ENCODE measurements at places on chromosomes 4 and X. TPM values are rescaled to one million over a fixed set of nuclear protein-coding genes. Genes with fewer than 3 reads are reported as not detected.

AR gene
- 16.0 TPM for total RNA-seq

NXF2B gene
- total RNA-seq = not detected

DDX53 gene
- not detected for total RNA-seq

CYSLTR1 gene
- 0.29 TPM for total RNA-seq

FABP2 gene
- not detected for total RNA-seq

PCDH19 gene
- total RNA-seq = under 0.01 TPM

ARMCX4 gene
- total RNA-seq = 6.5 TPM

FAM53A gene
- total RNA-seq = 2.3 TPM

TNMD gene
- total RNA-seq = not detected

ADH1A gene
- not detected for total RNA-seq

MND1 gene
- total RNA-seq = 2.2 TPM

POU3F4 gene
- total RNA-seq = not detected

ANK2 gene
- total RNA-seq = 104 TPM

MAGEA9 gene
- not detected for total RNA-seq

SPANXN3 gene
- total RNA-seq = not detected

CENPE gene
- 1.7 TPM for total RNA-seq

SRPX2 gene
- total RNA-seq = 37.7 TPM

IDH3G gene
- 62.4 TPM for total RNA-seq

FAM241A gene
- total RNA-seq = 0.83 TPM

GLRA3 gene
- not detected for total RNA-seq

SRPK3 gene
- total RNA-seq = 0.58 TPM

TCEAL6 gene
- not detected for total RNA-seq

SLC10A6 gene
- total RNA-seq = 0.33 TPM

TLR7 gene
- total RNA-seq = not detected

TMEM35A gene
- 37.9 TPM for total RNA-seq

DCAF4L1 gene
- under 0.01 TPM for total RNA-seq

CYLC1 gene
- total RNA-seq = not detected

SLC35A2 gene
- total RNA-seq = 13.2 TPM

AKAP14 gene
- total RNA-seq = not detected

FRMPD3 gene
- under 0.01 TPM for total RNA-seq

PTPN13 gene
- 68.5 TPM for total RNA-seq

FIP1L1 gene
- 88.3 TPM for total RNA-seq

TBC1D8B gene
- 23.7 TPM for total RNA-seq

MUC7 gene
- not detected for total RNA-seq

TSPAN5 gene
- 109 TPM for total RNA-seq

DMRTC1B gene
- total RNA-seq = not detected

BLTP1 gene
- 129 TPM for total RNA-seq

IL2 gene
- not detected for total RNA-seq

Data from smooth muscle cell of trachea (primary cell).